ENCODE measurements at places on chromosomes 6 and 20. TPM values are rescaled to one million over a fixed set of nuclear protein-coding genes. Genes with fewer than 3 reads are reported as not detected.

GRCh38 chr6:67642582-67642981 lies 992.5 kb upstream of the ADGRB3 start:
- DNase-seq, result no peak

The SNX9 gene
- 14.7 TPM for total RNA-seq

GRCh38 chr20:39810309-39810708 lies 848.2 kb downstream of the DHX35 start:
- DNase-seq, result no peak

DNA sequence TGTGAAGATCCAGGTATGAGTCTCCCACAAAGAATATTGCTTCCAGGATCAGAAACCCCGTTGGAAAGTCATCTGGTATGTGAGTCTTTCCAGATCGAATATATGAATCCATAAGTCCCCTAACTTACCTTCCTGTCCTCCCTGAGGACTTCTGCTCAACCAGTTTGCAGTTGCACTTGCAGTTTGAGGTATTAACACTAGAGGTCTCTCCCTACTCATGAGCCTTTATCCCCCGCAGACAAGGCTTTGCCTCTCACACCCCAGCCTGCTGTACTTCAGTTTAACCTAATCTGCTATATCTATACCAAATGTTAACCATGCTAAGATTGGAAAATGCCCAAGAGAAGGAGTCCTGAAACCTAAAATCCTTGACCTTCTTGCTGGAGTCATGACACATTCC lies 135.3 kb upstream of the DEFB112 start:
- no peak for DNase-seq

DNA sequence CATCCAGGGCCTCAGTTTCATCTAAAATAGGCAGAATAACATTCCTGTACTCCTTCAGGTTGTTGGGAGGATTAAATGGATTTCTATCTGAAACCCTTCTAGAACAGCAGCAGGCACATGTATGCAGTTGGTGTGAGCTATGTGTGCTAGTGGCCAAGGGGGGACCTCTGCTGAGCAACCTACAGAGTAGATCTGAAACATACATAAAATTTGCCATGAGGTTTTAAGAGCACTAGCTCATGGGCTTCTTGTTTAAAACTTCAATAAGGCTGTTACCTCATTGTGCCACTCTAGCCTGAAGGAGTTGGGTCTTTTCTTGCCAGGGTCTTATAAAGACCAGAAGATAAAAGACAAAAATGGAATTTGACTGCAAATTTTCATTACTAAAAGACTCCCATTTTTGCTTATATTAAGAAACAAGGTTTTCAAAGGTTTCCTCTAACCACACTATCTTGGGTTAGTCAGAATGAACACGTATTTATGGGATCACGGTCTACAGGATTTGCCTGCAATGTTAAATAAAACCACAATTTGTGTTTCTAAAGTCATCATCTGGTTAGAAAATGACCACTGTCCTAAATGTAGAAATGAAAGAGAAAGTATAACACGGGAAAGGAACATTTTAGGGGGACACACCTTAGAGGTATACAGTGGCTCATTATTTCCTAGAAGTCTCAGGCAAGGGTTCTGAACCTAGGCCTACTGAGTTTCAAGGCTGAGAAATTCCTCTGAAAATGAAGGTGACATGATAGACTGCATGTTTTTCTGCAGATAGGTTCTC lies 144.9 kb upstream of the OLIG3 start:
- no peak for DNase-seq

The SRMS gene
- total RNA-seq, result not detected

DNA sequence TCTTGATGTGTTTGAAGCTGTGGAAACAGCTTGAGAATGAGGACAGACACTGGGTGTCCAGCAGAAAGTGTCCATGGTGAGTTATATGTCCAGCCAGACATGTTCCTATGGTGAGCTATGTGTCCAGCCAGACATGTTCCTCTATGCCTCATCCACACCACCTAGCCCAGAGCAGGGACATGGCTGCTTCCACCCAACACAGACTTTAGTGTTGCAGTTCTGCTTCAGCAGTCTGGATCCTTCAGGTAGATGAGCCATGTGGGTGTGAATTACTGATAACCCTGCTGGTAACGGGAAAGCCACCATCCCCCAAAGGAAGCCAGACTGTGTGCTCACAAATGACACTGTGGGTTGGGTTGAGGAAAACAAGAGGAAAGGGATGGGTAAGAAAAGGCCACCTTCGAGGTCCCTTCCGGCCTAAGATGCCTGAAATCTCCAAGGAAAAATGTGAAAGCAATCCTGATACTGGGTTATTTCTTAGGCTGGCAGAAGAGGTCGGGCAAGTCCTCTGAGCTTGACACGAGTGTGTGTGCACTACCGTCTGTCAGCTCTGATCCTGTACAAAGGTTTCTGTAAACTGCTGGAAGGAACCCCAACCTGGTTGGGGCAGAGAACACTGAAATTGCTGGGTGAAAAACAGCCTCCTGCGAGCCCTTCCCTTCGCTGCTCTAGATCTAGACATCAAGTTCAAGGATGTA lies 77.8 kb downstream of the NINL start:
- no peak for DNase-seq

- DNase-seq, result no peak
These were observed 147.1 kb upstream of the RALGAPA2 start for GRCh38 chr20:20859510-20859909.

DNA sequence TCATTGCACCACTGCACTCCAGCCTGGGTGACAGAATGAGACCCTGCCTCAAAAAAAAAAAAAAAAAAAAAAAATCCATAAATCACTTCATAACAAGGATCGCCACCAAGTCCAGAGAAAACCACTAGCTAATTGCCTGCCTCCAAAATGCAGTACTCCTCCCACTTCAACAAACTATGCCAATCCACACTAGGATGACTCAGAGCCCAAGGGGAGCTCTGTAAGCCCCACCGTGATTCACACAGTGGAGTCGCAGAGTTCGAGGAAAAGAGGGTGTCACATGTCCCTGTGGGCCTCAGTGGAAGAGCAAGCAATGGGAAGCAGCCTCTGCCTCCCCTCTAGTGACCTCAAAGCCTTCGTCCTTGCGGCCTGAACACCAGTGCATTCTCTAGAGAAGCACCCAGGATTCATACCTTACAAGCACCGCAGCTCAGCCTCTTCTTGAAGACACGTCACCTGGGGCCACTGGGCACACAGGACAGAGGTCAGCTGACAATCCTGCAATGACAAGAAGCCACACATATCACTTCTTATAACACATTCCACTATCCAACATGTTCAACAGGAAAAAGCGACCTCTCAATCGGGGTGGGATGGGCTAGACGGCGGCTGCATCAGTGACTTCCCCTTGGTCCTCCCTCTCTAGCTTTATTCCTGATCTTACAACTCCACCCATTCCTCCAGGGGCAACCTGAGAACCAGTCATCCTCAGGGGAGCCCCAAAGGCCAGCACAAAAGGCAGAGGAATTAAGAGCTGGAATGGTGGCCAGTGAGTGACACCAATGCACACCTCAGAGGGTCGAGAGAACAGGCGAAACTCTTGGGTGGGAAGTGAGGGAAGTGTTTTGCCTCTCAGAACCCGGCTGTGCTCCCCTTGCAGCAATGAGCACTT lies 8.9 kb downstream of the SNHG17 start:
- no peak for DNase-seq

The GID8 gene
- 57.1 TPM for total RNA-seq

- no peak for DNase-seq
These were observed 127.4 kb downstream of the GJA10 start for GRCh38 chr6:90021711-90022110.

- DNase-seq, result no peak
These were observed 192.2 kb downstream of the TBC1D32 start for GRCh38 chr6:121142093-121142492.

- no peak for DNase-seq
These were observed 27.8 kb upstream of the CENPW start for GRCh38 chr6:126312013-126312665.

The SYCP2 gene
- 4.1 TPM for total RNA-seq

GRCh38 chr6:1814279-1814678 lies 204.6 kb downstream of the FOXC1 start:
- DNase-seq, result no peak
